H7 (cell line): ENCODE measurements at places on chromosomes 2 and 18. TPM values are rescaled to one million over a fixed set of nuclear protein-coding genes. Genes with fewer than 3 reads are reported as not detected.

DNA sequence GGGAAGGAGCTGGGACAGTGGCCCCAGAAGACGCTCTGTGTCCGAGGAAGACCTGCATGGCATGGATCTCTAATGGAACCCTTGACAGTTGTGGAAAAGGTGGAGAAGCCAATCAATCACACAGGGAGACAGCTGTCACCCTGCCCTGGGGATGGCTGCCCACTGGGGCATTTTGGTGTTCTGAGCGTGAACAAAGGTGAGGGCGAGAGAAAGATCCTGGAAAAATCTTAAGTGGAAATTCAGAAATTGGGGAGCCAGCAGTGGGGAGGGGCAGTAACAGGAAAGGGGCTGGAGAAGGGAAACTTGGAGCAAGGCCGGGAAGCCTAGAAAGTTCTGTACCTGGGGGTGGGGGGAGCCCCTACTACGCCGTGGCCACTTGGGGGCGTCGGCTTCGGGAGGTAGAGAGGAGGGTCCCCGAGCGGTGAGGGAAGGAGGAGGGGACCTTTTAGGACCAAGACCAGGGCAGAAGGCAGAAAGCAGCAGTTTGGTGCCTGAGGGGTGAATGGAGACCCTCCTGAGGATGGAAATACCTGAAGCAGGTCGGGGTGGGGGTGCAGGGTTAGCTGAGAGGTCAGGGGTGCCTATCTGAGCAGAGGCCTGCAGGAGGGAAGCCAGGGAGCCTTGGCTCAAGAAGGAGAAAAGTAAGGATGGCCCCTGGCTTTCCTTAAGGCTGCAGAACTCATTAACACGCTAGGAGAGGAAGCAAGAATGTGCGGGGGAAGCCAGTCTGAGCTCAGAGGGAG lies 30.0 kb downstream of the NGEF start:
- peak; percentile 88 for DNase-seq

- DNase-seq, result peak; percentile 70
Observed at GRCh38 chr2:54634564-54635511, 88.6 kb upstream of the EML6 start.

PIEZO2 gene
- 3.0 and 6.5 TPM in 2 replicates for total RNA-seq

DNA sequence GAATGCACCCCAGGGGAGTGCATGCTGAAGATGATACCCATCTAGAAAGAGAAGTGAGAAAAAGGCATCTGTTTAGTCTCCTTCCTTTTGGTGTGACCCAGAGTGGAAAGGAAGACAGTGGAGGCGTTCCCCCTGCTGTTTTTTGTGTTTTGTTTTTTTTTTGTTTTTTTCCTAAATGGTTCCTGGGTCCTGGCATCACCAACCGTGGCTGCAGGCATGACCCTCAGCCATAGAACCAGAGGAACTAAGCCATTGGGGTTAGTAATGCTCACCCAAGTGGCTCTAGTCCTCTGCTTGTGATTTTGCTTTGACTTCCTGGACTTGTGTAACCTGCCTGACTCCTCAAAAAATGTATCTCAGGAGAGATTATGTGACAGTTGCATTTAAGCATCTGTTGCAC lies 451.3 kb downstream of the DCC start:
- no peak for DNase-seq

- DNase-seq, result no peak
Observed at GRCh38 chr2:26658691-26659346, 17.7 kb upstream of the CIB4 start.

GRCh38 chr2:65159906-65160305 lies 30.0 kb upstream of the RAB1A start:
- DNase-seq, result no peak

- DNase-seq, result no peak
Observed at GRCh38 chr2:67259556-67260342, 137.4 kb upstream of the ETAA1 start.

- DNase-seq, result peak; percentile 58
Observed at GRCh38 chr2:60353406-60353800, 200.1 kb downstream of the BCL11A start.

KIAA2012 gene
- total RNA-seq, result not detected in 2 replicates

DNA sequence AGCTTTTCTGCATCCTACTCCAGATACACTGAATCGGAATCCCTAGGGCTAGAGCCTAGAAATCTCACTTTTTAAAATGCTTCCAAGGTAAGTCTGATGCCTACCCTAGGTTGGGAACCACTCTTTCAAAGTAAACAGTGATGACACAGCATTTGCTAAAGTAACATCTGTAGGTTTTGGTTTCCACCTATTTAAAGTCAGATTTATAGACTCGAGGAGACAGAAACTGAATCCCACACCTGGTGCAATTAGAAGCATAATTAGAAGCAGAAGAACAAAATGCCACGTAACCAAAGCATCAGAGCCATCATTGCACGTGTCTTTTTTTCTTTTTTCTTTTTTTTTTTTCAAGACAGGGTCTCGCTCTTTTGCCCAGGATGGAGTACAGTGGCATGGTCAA lies 40.9 kb downstream of the PDK1 start:
- DNase-seq, result no peak

HS1BP3 gene
- 30.2 and 41.3 TPM in 2 replicates for total RNA-seq

C1QL2 gene
- 0.28 and 0.59 TPM in 2 replicates for total RNA-seq

DNA sequence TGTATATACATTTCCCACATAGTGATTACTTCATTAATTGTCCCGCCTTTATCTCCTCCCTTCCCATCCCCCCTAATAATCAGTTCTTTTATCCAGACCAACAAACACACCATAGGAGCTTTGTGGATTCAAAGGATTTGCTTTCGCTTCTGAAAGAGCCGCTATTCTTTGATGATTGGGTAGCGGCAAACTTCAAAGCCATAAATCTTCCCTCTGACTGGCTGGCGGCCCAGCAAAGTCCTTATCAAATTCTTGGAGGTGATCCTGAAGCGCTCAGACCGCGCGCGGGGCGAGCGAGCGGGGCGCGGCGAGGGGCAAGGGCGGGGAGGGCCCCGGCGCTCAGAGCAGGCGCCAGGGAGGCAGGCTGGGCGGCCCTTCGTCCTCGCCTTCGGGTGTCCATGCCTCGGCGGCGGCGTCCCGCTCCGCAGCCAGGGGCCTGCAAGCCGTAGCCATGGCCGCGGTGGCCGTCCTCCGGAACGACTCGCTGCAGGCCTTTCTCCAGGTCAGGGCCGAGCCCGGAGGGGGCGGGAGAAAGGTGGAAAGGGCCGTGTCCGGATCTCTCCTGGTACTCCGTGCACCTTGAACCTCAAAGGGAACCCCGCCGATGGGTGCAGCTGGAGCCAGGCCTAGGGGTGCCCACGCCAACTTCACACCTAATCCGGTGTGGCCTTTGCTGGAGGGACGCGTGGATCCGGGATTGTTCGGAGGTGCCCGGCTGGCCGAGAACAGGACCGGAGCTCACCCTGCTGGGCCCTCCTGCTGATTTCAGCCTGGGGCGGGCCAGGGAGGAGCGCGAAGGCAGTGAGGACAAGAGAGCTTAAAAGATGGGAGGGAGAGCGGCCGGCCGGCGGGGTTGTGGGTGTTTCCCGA lies at the start of gene SP5:
SP5 (plus strand) TSS at position 276 of the 870 bp plus-strand sequence; CDS start at position 452, 176 bp downstream.
- DNase-seq, result peak; percentile 89

DNA sequence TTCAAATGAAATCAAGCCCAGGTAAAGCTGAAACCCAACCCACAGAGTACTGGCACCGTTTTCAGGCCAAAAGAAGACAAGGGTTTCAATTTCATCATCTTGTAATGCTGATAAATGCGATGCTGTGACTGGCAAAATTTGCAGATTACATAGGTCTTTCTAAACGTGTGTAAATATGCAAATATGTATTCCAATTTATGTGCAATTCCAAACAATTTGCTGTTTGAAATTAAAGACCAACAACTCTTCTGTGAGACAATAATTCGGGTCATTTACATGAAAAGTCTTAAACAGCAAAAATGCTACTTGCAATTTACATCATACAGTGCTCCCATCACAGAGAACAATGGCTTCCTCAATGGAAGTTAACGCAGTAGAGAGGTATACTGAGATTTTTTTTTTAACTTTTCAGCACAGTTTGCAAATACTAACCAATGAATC lies 2.8 kb upstream of the ZNF532 start:
- DNase-seq, result no peak
